ENCODE measurements at places on chromosomes 16 and 17.

GRCh38 chr17:81381632-81382577 lies 13.4 kb upstream of the BAHCC1 start:
- no peak for DNase-seq

DNA sequence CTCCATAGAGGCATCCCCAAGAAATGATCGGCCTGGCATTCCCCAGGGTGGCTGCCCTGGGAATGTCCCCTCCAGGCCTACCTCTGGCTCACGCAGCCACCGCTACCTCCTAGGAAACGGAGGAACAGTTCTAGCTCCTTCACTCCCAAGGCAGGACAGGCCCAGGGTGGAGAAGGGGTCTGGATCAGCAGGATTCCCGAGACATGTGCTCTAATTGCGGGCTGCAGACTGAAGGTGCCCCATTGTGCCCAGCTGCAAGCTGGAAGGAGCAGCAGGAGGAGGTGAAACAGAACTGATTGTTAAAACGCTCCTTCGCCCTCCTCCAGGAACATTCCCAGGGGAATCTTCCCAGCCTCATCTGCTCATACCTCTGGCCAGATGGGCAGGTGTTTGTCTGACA lies 40.8 kb downstream of the SCNN1G start:
- no peak for DNase-seq

DNA sequence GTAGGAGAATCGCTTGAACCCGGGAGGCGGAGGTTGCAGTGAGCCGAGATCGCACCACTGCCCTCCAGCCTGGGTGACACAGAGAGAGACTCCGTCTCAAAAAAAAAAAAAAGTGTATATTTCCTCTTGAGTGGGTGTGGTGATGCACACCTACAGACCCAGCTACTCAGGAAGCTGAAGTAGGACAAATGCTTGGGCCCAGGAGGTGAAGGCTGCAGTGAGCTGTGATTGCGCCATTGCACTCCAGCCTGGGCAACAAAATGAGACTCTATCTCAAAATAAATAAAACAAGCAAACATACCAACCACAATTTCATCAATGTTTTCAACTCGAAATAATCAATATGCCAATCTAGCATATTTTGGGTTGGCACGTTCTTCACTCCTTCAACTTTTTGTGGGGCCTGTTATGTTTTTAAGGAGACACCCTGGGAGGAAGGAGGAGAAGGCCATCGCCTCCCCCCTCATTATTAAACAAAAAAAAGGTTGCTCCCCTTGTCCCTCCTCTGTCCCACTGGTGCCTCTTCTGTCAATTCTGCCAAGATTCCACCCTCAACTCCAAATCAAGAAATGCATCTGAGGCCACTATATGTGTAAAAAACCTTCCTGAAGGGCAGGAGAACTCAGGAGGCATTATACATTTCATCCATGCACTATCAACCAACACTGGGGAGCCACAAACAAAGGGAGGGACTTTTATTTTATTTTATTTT lies 52.4 kb upstream of the ATF7IP2 start:
- DNase-seq = no peak

GRCh38 chr17:29565643-29566472 lies 979 bp downstream of the ABHD15 start:
- no peak for DNase-seq

GRCh38 chr17:43671755-43672519 lies 10.2 kb upstream of the MEOX1 start:
- no peak for DNase-seq

- DNase-seq = no peak
Observed at GRCh38 chr16:74785031-74785430, 10.4 kb upstream of the FA2H start.

DNA sequence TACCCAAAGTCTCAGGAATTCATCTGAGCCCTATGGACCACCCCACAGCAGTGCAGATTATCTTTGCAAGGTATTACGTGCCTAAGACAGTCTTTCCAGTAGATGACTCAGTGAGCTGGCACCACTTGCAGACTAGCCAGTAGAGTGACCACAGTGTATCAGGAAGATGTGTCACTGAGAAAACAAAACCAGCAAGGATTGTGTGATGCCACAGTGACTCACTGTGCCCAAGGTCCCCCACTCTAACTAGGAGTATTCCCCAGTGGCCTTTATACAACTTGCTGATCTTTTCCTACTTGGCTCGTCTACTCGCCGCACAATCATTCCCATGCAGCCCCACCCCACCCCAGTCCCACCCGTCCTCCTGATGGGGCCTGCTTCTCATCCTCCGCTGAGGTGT lies 26.8 kb upstream of the PRKCA start:
- no peak for DNase-seq

GRCh38 chr16:88737298-88738150 lies 31.2 kb downstream of the CTU2 start:
- peak; percentile 79 for DNase-seq

- DNase-seq = no peak
Observed at GRCh38 chr17:20774472-20775135, 195.1 kb downstream of the CDRT15L2 start.

- peak; percentile 73 for DNase-seq
Observed at GRCh38 chr17:58352596-58353388, 791 bp upstream of the SUPT4H1 start.

DNA sequence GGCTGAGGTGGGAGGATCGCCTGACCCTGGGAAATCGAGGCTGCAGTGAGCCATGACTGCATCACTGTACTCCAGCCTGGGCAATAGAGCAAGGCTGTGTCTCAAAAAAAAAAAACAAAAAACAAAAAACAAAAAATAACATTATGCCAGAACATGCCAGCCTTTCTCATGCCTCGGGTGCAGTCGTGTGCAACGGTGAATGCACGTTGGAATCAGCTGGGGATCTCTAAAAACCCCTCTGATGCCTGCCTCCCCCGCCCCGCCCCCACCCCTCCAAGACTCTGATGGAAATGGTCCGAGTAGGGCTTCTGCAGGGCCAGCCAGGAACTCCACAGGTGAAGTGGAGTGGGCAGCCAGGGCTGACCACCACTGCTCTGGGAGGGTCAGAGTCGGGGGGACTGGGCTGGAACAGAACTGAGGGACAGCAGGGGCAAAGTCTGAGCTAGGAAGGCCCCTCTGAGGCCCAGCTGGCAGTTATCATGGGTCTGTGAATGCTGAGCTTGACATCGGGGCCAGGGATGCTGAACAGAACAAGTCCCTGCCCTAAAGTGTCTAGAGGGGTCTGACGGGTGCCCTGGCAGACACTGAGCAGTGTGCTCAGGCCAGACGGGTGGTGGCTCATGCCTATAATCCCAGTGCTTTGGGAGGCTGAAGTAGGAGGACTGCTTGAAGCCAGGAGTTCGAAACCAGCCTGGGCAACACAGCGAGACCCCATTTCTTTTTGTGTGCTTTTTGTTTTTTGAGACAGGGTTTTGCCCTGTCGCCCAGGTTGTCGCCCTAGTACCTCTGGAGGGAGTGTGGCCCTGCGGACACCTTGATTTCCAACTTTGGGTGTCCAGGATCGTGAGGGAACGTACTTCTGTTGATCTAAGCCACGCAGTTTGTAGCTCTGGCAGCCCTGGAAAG lies 193.4 kb upstream of the GSE1 start:
- DNase-seq = no peak

DNA sequence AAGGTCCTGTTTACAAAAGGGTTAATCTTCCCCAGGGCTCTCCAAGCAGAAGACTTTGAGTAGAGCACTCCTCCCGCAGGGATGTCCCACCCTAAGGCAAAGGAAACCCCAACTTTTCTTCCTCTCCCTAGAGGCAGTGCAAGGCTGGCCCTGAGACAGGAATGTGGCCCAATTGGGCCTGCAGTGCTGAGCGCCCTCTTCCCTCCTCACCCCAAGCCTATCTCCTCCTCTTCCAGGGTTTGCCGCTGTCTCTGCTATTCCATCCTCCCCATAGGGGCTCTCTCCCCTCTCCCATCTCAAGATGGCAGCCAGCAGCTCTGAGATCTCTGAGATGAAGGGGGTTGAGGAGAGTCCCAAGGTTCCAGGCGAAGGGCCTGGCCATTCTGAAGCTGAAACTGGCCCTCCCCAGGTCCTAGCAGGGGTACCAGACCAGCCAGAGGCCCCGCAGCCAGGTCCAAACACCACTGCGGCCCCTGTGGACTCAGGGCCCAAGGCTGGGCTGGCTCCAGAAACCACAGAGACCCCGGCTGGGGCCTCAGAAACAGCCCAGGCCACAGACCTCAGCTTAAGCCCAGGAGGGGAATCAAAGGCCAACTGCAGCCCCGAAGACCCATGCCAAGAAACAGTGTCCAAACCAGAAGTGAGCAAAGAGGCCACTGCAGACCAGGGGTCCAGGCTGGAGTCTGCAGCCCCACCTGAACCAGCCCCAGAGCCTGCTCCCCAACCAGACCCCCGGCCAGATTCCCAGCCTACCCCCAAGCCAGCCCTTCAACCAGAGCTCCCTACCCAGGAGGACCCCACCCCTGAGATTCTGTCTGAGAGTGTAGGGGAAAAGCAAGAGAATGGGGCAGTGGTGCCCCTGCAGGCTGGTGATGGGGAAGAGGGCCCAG lies 1.0 kb downstream of the PRRT2 start:
- no peak for DNase-seq

DNA sequence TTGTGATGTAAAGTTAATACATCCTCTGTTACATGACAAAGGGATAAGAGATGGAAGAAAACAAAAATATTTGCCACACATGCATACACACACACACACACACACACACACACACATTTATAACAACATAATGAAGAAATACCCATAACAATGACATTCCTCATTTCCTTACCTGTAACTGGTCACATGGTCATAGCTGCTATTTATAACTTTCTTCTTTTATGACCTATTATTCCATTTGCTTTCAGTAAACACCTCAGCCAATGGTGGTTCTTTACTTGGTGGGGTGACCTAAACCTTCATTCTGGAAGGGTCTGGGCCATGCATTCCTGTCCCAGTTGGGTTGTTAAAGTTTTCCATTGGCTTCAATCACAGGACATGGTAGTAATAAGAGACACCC lies 5.3 kb downstream of the MT2A start:
- DNase-seq = no peak

- no peak for DNase-seq
Observed at GRCh38 chr17:2093349-2093748, 38.4 kb downstream of the HIC1 start.

DNA sequence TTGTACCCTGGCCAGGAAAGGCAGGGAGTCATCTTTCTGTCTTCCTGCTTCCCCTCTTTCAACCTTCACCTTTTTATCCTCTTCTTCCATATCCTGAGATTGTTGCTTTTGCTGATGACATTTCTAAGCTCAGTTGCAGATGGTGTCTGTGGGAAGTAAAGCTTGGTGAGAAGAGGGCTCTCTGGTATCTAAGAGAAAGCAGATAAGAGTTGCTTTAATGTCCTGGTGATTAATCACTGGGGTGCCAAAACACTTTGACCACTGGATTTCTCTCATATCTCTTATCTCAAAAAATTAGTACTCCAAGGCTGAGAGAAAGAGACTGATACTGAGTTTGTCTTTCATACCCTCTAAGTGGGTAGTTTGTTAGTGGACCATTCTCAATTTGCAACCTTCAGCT lies 71.3 kb downstream of the NEUROD2 start:
- no peak for DNase-seq

DNA sequence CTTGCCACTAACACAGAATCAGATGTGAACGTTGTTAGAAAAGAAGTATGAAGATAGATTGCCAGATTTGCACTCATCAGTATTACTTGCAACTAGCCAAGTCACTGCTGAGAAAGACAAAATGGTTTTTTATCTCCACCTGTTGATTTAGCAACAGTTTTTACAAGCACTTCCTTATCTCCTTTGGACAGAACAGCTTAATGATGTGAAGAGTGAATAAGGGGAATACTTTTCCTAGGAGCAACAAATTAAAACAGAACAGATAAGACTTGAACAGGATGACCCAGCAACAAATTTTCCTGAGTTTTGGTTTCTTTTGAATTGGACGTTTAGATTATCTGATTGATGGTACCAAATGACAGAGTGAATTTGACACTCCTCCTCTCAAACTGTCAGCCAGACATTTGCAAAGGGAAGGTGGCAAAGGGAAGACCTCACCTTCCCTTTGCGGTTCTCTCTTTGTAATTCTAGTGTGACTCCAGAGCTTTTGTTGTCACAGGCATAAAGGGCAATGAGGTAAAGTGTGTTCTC lies 130.6 kb downstream of the NLK start:
- no peak for DNase-seq

- no peak for DNase-seq
Observed at GRCh38 chr17:40841246-40841645, 18.8 kb upstream of the KRT10 start.

- no peak for DNase-seq
Observed at GRCh38 chr17:10754861-10755591, 25.2 kb upstream of the TMEM220 start.

GRCh38 chr17:4849011-4849536 lies 15.9 kb downstream of the MINK1 start:
- DNase-seq = no peak

DNA sequence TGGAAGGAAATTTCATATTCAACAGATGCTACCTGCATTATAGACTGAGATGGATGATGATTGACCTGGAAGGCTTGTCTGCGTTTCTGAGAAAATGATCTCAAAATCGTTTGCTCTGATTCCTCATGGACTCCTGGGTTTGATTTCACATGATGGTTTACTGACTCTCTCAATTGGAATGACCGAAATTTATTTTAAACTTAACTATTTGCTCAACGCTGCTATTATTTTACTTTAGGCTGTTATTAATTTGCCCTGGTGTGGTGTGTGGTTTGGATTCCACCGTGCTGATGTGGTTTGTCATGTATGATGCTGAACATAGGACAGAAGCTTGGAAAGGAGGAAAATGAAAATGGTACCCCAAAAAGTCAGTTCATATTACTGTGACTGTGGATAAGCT lies 37.3 kb upstream of the ELAC2 start:
- no peak for DNase-seq

- DNase-seq = no peak
Observed at GRCh38 chr16:10751291-10751697, 7.7 kb downstream of the NUBP1 start.

GRCh38 chr16:14641926-14642325 lies 9.2 kb downstream of the BFAR start:
- no peak for DNase-seq

DNA sequence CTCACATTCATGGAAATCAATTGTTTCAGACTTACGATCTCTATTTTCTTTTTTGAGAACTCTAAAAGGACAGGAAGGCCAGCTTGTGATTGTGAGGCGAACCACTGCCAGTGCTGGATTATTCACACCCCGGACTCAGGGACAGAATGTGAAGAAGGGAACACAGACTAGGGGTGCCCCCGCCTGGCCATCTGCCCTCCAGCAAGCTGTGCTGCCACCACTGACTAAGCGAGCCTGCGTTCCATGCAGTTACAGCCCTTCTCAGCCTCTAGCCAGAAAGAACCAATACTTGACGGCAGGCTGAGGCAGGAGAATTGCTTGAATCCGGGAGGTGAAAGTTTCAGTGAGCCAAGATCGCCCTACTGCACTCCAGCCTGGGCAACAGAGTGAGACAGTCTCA lies 2.8 kb downstream of the HAGH start:
- no peak for DNase-seq

- no peak for DNase-seq
Observed at GRCh38 chr17:32875923-32876416, 954 bp downstream of the MYO1D start.

- DNase-seq = no peak
Observed at GRCh38 chr16:71916397-71916920, 21.1 kb downstream of the IST1 start.

GRCh38 chr17:67467500-67468455 lies 90.7 kb downstream of the PITPNC1 start:
- no peak for DNase-seq

Data from CD14-positive monocyte (primary cell).